DMS153 (cell line): ENCODE measurements at places on chromosomes 12 and 14.

DNA sequence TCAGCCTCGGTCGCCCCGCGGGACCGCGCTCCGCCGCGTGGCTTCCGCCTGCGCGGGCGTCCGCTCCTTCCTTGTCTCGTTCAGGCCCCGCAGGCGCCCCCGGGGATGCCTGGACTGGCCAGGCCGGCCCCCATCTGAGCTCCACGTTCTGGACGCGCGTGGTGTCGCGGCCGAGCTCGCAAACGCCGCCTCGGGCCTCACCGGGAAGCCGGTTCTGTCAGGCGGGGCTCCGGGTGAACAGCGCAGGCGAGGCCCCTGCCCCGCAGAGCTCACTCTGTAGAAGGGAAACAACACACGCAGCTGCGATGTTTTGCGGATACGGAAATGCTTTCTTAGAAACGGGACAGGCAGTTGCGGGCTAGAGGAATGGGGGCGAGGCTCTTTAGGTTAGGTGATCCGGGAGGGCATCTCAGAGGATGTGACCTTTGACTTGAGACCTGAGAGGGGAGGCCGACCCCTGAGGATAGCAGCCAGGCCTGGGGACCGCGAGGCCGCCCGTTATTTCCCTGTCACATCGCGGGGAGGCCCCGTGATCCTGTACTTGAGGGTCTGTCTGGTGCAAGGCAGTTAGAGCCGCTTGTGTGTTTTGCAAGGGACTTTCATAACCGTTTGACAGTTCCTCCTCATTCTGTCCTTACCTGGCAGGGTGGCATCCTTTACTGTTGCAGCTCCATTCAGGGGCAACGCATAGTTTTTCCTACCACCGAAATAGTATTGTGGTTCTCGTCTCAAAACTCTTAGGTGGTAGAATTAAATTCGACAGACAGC is 584 bp downstream of the VRK1 start:
- no peak for DNase-seq

- no peak for DNase-seq
These were observed 39.4 kb downstream of the PARP11 start for GRCh38 chr12:3833670-3834310.

DNA sequence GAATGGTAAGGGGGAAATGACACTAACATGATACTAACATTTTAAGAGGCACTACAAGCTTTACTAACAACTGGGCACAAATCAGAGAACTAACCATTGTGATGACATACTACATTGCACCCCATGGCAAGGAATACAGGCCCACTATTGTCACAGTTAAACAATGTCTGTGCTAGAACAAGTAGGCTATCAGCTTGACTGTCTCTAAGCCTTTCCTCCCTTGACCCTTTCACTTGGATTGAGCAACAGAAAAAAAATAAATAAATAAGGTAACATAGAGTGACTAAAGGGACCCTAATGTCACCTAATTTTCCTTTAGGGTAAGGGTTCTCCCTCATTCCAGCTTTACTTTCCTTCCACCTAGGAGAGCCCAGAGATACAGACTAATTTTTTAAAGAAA is 4.4 kb downstream of the SLC38A2 start:
- DNase-seq = no peak

DNA sequence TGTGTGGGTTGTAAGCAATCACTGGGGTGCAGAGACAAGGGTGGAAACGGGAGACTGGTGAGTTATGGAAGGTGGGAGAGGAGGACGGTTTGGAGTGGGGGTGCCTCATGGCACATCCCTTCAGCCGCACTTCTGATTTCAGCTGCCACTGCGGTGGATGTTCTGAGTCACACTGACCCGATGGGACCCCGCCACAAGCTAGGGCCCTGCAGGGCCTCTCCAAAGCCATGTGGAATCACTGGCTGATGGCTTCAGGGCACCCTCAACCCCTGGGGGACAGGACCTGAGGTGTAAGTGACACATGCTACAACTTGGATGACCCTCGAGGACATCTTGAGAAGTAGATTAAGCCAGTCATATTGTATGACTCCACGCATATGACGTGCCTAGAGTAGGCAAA is 53.7 kb downstream of the GPR68 start:
- DNase-seq = no peak

DNA sequence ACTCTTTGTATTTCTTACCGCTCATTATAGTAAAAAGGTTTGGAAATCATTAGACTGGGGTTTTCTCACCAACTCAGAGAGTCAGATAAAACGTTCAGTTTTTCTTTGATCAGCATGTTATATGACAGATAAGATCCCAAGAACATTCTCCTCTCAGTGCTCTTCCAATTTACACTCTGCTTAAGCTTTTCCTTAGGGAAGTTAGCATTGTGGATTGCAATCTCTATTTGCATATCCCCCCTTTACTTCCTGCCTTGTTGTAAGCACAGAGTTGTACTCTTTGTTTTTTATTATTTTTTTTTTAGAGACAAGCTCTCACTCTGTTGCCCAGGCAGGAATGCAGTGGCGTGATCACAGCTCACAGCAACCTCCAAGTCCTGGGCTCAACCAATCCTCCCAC is 11.4 kb upstream of the CFAP54 start:
- no peak for DNase-seq

- no peak for DNase-seq
These were observed 244.5 kb upstream of the LRFN5 start for GRCh38 chr14:41362139-41362538.

DNA sequence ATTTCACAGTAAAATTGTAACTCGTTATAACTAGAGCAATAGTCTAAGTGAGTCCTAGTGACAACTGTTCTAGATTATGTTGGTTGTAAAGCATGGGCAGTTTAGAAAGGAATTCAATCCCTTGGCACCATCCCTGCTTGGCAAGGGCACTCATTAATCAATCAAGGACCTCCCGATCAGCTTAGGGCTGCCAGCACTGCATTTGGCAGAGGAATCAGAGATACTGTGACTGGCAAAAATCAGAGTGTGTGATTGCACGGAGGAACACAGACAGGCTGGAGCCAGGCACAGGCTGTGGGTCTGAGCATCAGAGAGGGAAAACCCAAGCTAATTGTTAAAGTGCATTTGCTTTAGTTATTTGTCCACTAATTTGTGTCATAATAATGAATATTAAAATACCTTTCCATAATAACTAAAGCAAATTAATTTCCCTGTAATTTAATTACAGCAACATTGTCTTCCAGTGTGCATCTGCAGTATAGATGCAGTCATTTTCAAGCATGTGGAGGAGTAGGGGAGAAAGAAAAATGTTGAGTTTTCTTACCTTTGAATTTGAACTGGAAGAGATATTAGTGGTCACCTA is 3.2 kb upstream of the EGLN3 start:
- no peak for DNase-seq

DNA sequence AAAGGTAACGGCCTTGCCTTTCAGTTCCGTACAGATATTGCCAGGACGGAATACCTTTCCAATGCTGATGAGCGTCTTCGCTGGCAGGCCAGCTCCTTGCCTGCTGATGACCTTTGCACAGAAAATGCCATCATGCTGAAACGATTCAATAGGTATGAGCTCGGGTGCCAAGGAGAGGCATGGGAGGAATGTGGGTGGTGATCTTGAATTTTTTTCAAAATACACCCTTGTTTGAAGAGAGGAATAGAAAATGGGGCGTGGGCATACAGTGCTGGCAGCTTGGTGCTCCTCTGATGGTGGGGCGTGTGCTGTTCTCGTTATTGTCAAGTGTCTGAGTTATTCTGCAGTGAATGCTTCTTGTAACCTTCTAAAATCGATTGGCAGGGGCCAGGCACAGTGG is 52.5 kb downstream of the HSP90AA1 start:
- no peak for DNase-seq

DNA sequence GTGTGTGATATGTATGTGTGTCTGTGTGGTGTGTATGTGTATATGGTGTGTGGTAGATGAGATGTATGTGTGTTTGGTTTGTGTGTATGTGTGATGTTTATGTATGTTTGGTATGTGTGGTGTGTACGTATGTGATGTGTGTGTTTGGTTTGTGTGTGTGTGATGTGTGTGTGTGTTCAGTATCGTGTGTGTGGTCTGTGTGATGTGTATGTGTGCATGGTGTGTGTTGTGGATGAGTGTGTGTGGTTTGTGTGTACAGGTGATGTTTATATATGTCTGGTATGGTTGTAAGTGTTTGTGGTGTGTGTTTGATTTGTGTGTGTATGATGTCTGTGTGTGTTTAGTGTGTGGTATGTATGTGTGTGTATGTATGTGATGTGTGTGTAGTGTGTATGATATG is 199.4 kb downstream of the SUDS3 start:
- DNase-seq = no peak

GRCh38 chr12:78118486-78118885 is 287.8 kb downstream of the NAV3 start:
- DNase-seq = no peak

DNA sequence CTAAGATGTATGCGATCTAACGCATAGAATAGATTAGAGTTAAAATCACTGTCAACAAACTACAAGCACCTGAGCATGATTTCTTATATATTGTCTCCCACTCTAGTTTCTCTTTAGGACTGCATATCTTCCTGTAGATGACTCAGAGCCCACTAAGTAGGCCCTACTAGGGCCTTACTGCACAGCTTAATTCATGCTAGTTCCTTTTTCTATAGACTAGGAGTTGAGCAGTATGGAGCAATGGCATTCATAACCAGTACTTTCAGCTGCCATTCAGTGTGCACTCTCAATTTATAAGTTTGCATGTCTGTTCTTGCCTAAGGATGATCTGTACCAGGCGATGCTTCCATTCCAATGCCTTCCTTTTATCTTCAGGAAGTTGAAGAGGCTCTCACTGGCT is 103.5 kb downstream of the METTL25 start:
- no peak for DNase-seq
